ENCODE measurements at places on chromosomes 2 and 18. TPM values are rescaled to one million over a fixed set of nuclear protein-coding genes. Genes with fewer than 3 reads are reported as not detected.

GPR45 gene
- not detected for total RNA-seq

NPPC gene
- total RNA-seq: not detected

PDE11A gene
- not detected for total RNA-seq

FANCL gene
- total RNA-seq: 9.4 TPM

MGAT4A gene
- 0.54 TPM for total RNA-seq

AGAP1 gene
- 21.8 TPM for total RNA-seq

ACOXL gene
- total RNA-seq: not detected

NLRC4 gene
- not detected for total RNA-seq

CCDC138 gene
- 3.7 TPM for total RNA-seq

MRO gene
- total RNA-seq: 3.1 TPM

LRRC30 gene
- not detected for total RNA-seq

ALPG gene
- total RNA-seq: not detected

SERPINB12 gene
- not detected for total RNA-seq

SLC19A3 gene
- 2.2 TPM for total RNA-seq

ITGB6 gene
- total RNA-seq: not detected

CD207 gene
- total RNA-seq: not detected
